ENCODE measurements at places on chromosomes 2 and 18.
A peak's percentile ranks its signal among the peaks of the same experiment; 100 is the strongest.

GRCh38 chr2:134713606-134714005 lies 5.2 kb downstream of the TMEM163 start:
- DNase-seq = no peak

GRCh38 chr2:160384791-160385190 lies 108.8 kb downstream of the RBMS1 start:
- DNase-seq = no peak

DNA sequence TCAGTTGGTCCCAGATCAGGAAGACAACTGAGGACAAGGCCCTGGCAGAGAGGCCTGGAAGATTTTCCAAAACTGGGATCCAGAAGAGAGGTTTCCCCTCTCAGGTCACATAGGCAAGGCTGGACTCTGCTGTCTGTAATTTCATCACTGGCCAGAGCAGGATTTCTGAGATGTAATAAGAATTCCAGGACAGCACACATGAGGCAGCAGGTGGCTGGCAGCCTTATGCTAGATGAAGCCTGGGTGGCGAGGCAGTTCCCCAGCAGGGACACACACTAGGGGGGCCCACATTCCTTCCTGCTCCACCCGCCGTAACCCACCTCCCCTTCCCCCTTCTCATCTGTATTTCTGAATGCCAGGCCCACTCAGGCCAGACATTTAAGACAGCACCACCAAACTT lies 98.6 kb downstream of the HNRNPLL start:
- no peak for DNase-seq

DNA sequence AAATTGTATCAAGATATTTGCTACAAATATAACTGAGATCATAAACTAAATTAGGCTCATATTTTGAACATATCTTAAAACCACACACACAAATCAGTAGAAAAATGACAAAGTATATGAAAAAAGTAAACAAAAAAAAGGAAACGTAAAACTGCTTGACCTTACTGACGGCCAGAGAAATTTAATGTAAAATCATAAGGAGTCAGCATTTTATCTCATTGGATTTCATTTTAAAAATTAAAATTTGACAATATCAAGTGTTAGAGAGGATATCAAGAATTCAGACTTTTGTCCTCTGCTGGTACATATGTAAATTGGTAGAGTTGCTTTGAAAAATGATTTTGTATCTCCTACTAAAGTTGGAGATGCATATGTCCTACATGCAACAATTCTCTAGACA lies 209.2 kb upstream of the ZC3H15 start:
- DNase-seq = no peak

DNA sequence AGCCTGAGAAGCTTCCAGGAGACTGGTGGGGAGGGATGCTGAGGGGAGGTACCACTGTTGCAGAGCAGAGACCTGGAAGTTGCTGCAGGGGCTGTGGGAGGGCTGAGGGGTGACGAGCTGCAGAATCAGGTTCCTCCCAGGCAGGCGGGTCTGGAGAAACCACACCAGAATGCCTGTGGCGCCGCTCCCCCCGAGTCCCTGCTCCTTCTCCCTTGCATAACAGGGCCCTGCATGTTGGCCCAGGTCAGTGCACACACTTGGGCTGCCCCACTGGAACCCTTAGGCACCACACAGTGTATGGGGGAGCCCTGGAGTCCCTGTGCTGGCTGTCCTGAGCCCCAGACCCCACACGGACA lies 60.4 kb downstream of the ARL4C start:
- DNase-seq = no peak

DNA sequence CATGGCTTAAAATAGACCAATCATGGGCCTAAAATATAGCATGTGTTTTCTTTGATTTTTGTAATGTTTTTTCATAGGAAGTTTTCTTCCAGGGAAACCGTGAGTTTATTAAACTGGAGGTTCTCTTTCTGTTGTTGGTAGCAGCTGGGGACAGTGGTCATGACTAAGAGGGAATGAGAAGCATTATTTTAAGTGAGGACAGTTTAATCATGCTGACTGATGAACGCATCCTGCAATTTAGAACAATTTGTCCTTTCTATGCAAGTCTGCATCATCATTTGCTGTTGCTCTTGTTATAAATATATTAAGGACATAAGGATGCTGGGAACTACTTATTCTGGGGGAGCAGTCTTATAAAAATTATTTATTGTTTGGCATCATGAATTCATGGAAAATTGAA lies 51.2 kb downstream of the CAVIN2 start:
- DNase-seq = no peak

GRCh38 chr18:54030434-54030833 lies 194.0 kb downstream of the MBD2 start:
- no peak for DNase-seq

GRCh38 chr2:231940795-231941194 lies 14.6 kb upstream of the NPPC start:
- DNase-seq = no peak

DNA sequence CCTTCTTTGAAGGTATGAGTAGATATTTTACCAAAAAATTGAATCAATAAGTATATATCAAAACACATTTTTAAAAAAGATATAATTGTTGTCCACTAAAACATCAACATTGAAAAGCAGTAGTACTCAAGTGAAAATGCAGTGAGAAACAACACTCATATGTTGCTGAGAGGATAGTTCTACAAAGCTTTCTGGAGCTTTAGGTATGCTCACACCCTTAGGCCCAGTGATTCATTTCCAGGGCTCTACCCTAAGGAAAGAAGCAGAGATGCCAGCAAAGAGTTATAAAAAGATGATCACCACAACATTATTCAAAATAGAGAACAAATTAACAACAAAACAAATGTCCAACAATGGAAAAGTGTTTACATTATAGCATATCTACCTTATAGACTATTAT lies 197.3 kb upstream of the CCDC150 start:
- DNase-seq = no peak

- DNase-seq = no peak
Observed at GRCh38 chr2:179818546-179818945, 42.9 kb downstream of the ZNF385B start.

GRCh38 chr2:20539776-20540586 lies 93.1 kb downstream of the RHOB start:
- no peak for DNase-seq

- DNase-seq = no peak
Observed at GRCh38 chr2:19299522-19299921, 58.9 kb downstream of the OSR1 start.

- DNase-seq = peak; percentile 31
Observed at GRCh38 chr2:119758881-119759450, 756 bp upstream of the PTPN4 start.

DNA sequence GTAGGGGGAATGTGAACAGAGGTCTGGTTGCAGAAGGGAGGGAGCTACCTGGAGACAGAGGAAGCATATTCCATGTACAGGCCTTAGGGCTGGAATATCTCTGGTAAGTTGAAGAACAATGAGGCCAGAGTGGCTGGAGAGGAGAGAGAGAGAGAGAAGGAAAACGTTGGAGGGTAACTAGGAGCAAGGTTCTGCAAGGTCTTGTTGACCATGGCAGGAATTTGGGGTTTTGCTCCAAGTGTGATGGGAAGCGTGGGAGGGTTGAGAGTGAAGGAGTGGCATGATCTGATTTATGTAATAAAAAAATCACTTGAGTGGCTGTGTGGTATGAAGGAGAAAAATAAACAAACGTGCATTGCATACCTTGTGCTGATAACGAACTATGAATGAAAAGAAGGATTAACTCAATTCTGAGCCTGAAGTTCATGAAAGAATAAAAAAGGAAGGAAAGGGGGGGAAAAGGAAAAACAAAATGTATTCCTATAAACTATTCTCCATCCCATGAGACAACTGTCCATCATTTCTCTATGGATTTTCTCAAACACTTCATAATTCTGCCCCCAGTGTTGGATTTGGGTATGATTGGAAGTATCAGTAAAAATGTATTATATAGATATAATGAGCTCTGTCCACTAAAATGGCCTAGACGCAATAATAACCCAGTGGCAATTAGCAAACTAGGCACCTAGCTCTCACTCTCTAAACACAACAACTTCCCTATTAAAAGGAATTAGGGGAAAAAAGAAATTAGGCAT lies 59.7 kb upstream of the PMAIP1 start:
- no peak for DNase-seq

- DNase-seq = no peak
Observed at GRCh38 chr2:45130736-45131135, 121.5 kb upstream of the SIX2 start.

DNA sequence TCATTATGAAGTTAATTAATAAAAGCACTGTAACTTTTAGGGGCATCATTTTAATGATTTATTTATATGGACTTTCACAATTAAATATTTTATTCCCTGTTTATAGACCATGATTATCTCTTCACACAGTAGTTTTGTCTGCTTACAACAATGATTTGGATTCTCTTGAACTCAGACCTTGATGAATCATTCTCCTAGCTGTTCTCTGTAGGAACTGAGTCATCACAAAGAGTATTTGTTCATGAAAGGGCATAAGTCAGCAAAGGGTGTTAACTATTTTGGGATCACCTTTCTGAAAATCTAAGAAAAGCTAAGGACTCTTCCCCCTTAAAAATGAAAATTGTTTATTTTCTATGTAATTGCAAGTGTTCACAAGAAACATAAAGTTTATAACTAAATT lies 461.1 kb upstream of the UBE2E3 start:
- no peak for DNase-seq

GRCh38 chr18:2559249-2559648 lies 12.1 kb downstream of the METTL4 start:
- no peak for DNase-seq

DNA sequence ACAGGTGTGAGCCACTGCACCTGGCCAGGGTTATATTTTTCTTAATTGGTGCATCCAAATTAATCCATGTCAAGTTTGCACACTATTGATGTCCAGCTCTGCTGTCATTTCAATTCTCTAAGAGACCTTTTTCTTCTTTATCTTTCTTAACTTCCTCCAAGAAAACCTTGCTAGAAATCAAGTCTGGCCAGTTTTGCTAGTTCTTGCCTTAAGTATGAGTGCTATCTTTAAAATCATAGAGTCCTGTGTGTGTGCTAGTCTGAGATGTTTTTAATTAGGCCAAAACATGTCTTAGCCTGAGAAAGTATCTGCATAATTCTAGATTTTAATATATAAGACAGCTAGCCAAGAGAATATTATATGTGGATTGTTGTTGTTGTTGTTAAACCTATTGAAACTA lies 56.2 kb upstream of the SLC39A10 start:
- DNase-seq = no peak

DNA sequence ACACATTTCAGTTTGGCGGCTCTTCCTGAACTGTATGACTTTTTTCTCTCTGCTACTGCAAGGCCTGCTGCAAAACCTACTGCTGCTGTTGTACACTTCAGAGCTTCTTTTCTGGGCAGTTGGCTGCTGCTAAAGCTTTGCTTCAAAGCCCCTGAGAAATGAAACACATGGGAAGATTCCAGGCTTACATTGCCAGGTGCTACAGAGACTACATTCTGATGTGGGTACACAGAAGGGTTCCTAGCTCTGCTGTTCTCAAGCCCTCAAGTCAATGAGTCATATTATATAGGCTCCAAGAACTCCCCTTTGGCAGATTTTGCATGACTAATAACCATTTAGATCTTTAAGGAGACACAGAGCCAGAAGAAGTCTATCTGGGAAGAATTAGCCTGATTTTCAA lies 12.9 kb upstream of the PGAP1 start:
- no peak for DNase-seq

DNA sequence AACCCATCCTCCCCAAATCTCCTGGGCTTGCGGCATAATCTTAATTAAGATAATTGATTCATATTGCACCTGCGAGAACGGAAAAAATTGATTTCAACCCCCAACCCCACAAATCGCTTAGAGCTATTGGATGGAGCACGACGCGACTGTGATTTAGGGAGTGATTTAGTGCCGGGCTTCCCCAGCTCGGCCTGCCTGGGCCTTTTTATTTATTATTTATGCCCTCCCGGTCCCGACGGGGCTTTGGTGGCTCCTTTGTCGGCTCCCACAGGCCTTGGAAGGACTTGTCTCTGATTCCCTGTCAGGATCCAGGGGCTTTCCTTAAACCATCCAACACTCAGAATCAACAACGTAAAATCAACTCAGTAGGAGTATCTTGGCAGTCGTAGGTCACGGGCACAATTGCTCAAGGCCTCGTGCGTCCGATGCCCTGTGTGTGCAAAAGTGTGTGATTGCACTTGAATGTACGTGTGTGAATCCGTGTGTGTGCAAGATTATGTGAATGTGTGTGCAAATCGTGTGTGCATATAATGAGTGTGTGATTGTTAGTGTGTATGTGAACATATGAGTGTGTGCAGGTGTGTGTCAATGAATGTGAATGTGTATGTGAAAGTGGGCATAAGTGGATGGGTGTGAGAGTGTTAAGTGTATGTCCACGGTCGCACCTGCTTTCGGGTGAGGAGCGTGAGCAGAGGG lies 4.3 kb upstream of the NEUROD1 start:
- DNase-seq = no peak

Measured in NCI-H2227 treated with DMSO at 0.1 percent for 48 hours (cell line).